Stimulated activated CD4-positive, alpha-beta T cell treated with anti-CD3 and anti-CD28 coated beads, TNF-alpha, amount 100 ng/mL, for 48 hours (primary cell): ENCODE measurements at places on chromosomes 7 and 10.

- DNase-seq, result no peak
Measured at GRCh38 chr7:13980474-13980873, 9.0 kb downstream of the ETV1 start.

GRCh38 chr7:67549126-67549525 lies 552.5 kb downstream of the TYW1 start:
- DNase-seq, result no peak

GRCh38 chr10:63083904-63084689 lies 49.0 kb upstream of the NRBF2 start:
- peak; percentile 12 for DNase-seq

DNA sequence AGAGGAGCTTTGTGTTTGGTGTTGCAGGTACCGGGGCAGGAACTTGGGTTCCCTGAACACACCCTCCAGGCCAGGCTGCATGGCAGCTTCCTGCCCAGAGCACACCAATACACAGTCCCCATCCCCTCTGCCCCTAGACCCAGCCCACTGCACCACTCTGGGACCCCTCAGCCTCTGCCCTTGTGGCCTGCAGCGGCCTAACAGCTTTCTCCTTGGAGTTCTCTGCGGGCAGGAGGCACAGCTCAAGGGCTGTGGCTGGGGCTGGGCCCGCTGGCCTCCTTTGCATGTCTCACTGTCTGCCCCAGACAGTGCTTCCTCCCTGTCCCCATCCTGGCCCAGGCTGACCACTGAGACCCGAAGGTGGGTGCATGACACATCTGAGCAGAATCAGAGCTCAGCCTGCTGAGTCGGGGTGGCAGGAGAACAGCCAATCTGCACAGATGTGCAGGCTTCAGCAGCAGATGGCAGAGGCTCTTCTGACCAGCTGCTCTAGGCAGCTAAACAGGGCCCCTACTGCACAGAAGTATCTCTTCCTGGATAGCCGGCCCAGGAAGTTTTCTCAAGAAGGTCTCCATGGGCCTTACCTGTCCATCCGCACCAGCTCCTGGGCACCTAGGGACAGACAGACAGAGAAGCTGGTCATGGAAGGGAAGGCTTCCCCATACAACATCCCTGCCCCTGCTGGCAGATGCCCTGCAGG lies 20.8 kb downstream of the VSIR start:
- no peak for DNase-seq

- DNase-seq, result peak; percentile 3
Measured at GRCh38 chr7:54664235-54665228, 94.5 kb downstream of the SEC61G start.

- DNase-seq, result no peak
Measured at GRCh38 chr10:36712695-36713094, 412.7 kb upstream of the ANKRD30A start.

GRCh38 chr7:20513341-20513740 lies 102.1 kb upstream of the ABCB5 start:
- no peak for DNase-seq

- DNase-seq, result no peak
Measured at GRCh38 chr10:30227481-30227880, 121.6 kb downstream of the MTPAP start.

DNA sequence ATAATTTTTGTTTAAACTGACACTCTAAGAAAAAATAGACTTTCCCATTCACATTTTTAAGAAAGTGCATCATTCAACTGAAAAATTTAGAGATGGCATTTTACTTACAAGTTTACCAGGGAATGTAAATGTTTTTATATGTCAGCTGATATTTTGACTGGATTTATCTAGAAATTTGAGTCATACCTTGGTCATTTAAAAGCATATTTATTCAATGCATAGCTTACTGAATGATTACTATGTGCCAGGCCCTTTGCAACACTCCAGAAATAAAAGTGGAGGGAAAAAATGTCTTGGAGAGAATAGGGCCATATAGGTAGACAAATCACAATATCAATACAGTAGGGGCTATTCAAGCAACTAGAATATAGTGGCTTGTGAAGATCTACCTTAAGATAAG lies 98.4 kb upstream of the FAM3C start:
- no peak for DNase-seq

DNA sequence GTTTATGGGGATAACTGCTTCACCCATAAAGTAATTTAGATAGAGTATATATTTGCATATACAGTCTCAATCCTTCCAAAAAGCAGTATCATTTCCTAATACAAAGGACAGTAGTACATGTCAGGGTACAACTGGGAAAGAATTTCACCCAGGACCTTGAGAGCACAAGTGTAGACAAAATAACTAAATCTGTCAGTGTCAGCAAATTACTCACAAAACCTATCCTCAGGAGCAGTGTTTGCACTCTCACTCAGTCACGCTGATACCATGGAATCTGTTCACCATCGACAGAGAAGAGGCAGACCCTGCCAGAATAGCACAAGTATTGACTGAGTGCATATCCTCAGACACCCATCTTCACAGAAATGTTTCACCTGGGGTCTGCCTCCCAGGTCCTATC lies 554.7 kb upstream of the PHF14 start:
- no peak for DNase-seq

GRCh38 chr10:55491712-55492111 lies 690.7 kb upstream of the PCDH15 start:
- no peak for DNase-seq

DNA sequence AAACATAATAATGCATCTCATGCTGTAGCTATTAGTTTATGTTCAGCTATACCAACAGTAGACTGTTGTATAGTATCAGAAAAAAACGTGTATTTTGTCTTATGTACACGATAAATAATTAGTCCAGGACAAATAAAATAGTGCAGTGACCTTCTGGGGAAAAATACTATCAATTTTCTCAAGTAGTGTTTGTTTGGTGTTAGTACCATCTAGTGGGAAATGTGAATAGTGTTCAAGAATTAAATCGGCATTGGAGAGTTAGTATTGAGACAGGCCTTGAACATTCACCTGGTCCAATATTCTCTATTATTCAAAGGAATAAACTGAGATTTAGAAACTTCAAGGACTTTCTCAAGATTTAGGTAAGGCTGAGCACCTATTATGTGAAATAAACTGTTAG lies 21.7 kb upstream of the OR2A5 start:
- no peak for DNase-seq

DNA sequence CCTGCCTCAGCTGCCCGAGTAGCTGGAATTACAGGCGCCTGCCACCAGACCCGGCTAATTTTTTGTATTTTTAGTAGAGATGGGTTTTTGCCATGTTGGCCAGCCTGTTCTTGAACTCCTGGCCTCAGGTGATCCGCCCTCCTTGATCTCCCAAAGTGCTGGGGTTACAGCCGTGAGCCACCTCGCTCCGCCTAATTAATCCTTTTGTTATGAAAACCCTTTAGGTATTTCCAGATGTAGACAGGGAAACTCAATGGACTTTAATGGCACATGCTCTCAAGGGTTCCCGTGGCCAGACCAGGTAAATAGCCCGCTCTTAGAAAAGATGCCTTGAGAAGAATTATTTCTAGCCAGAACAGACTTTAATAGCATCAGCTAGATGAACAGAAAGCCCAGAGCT lies 19.7 kb upstream of the EXOC4 start:
- DNase-seq, result no peak

DNA sequence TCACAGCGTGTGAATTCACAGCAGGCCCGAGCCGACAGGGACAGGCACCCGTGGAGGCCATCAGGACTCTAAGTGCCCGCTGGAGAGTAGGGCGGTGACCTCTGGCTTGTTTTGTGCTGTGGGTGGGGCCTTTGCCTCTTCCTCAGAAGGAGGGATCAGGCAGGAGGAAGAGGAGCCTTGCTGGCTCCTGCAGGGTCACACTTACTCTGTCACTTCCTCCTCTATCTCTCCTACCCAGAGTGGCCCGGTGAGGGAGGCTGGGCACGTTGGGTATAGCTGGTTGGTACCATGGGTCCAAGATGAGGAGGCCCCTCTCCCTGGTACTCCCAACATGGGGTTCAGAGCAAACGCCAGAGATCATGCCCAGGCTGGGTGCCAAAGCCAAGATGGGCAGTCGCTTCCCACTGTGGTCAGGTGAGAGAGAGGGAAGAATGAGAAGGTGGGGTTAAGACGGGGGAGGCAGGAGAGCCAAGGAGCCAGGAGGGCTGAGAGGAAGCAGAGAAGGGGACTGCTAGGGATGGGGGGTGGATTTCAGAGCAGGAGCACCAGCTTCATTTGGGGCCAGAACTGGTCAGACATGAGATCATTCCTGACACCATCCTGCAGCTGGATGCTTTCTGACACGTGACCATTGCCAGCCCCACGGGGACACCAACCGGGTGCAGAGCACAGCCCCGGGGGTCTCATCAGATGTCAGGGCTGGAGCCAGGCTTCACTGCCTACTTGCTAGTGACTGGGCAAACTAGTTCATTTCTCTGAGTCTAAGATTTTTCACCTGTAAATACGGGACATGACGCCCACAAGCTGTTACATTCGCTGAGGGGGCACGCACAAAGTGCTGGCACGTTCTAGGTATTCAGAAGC lies 54.8 kb upstream of the CACUL1 start:
- no peak for DNase-seq
